Activated CD4-positive, CD25-positive, alpha-beta regulatory T cell treated with anti-CD3 and anti-CD28 coated beads, Interleukin-2, amount 50 U/mL, for 24 hours (primary cell): ENCODE measurements at places on chromosomes 11 and 22.

DNA sequence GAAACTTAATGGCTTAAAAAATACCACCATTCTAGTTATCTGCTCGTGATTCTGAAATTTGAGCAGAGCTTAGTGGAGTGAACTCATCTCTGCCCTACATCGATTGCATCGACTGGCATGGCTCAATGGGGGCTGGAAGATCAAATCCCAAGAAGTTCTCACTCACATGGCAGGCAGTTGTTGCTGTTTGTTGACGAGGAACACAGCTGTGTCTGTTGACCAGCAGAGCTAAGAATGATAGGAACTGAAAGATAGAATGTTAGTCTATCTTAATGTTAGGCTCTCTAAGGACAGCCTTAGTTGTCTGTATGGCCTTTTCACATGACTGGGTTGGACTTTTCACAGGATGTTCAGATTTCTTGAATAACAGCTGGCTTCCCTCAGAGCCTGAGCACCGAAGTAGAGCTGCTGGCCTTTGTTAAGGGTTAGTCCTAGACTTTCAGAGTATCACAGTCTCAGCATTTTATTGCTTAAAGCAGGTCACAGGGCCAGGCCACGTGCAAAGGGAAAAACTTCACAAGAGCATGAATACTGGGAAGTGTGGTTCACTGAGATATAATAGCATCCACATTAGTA, 31.6 kb upstream of the IZUMO1R start:
- ATAC-seq: no peak

- ATAC-seq: peak; percentile 35
Measured at GRCh38 chr11:86255896-86256295, 11.3 kb downstream of the EED start.

DNA sequence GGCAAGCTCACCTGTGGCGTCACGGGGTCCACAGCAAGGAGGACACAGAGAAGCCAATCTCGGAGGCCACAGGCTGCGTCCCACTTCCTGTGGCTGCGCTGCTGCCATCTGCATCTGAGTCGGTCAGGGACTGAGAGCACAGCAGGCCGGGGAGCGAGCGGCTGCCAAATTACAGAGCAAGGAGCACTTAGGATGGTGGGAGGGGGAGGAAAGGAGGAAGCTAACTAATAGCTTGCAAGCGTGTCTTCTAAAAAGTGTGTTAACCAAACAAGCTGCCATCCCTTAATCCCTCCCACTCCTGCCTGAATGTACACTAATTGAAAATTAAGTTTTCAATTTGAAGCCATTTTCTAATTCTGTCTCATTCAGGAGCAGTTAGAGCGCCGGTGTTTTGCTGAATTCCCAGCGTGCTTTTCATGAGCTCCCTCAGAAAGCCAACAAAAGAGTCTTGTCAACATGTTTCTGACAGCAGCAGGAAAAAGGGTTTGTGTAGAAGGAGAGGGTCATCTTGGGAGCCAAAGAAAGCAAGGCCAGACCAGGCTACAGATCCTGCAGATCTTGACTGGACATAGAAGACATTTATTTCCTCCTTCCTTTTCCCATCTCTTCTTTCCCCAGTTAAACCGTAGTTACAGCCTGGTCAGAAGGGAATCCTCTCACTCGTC, 42.4 kb upstream of the API5 start:
- no peak for ATAC-seq

GRCh38 chr22:27273436-27273835, 528.1 kb downstream of the MN1 start:
- ATAC-seq: no peak

DNA sequence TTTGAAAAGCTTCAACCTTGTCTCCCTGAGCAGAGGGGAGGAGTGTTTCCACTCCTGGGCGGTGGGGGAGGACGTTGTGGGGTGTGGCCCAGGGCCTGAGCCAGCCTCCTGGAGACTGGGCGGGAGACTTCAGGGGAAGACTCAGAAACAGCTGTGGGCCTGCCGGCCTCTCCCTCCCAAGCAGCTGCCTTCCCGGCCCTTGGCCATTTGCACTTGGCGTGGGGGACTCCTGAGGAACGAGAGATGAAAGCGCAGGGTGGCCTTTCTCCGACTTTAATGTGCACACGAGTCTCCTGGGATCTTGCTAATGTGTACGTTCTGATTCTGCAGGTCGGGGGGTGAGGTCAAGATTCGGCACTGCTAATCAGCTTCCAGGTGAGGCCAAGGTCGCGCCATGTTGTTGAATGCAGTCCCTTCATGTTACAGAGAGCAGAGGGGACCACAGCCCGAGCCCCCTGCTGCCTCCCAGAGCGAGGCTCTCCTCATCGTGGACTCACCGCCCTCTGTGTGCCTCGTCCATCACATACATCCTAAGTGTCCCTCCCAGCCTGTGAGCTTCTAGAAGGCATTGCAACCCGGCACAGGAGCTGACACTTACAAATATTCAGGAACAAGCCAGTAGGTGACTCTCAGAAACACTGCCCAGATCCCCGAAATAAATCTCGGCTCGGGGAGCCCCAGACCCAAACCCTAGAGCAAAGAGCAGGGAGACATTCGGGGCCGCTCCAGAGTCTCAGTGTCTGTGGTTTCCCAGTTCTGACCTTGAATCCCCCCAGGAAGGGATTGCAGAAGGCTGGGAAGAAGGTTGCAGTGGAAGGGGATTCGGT, 7.7 kb downstream of the LIF start:
- no peak for ATAC-seq

GRCh38 chr11:121132211-121132976, 31.4 kb downstream of the TECTA start:
- ATAC-seq: no peak

DNA sequence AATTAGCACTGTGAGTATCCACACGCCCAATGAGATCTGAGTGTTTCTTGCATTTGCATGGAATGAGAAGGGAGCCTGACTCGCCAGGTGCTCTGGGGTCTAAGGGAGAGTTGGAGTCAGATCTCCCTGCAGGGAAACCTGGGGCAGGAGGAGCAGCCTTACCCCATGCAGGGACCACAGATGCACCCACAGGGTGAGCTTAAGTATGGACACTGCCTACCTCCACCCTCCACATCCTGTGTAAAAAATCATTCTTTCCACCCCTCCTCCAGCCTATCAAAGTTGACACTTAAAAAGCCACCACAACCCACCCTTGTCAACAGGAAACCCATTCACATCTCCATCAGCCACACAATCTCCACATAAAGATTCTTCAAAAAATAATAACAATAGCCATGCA, 67.0 kb upstream of the IGLL5 start:
- ATAC-seq: peak; percentile 64

- ATAC-seq: no peak
Measured at GRCh38 chr11:34426766-34427185, 12.0 kb upstream of the CAT start.

GRCh38 chr11:68099474-68100405, 21.4 kb downstream of the CHKA start:
- no peak for ATAC-seq

DNA sequence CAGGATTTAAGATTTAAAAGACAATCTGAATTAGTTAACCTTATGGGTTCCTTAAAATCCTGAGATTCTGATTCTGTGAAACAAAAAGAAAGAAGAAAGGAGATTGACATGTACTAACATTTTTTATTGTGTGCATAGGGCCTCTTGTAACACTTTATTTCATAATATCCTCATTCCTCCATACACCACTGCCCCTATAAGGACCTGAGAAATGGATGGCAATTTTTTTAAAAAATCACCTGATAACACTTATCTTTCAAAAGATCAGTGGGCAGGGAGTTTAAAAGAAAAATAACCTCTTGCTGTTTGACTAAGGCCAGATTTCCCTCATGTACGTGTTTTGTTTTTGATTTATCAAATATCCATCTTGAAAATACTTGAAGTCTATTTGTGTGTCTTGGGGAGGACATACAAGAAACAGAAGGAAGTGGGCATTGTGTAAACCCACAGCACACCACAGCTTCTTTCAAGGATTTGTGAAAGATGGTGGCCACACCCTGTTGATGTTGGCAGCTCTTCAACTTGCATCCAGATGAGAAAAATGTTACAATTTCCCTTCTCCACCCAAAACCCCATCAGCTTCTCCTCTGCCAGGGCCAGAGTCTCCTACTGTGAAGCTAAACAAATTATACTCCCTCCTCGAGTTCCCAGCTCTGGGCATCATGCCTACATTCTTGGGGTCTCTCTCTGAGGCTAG, 35.0 kb upstream of the MPEG1 start:
- ATAC-seq: no peak

GRCh38 chr11:24781288-24781687, 284.4 kb downstream of the LUZP2 start:
- ATAC-seq: no peak

DNA sequence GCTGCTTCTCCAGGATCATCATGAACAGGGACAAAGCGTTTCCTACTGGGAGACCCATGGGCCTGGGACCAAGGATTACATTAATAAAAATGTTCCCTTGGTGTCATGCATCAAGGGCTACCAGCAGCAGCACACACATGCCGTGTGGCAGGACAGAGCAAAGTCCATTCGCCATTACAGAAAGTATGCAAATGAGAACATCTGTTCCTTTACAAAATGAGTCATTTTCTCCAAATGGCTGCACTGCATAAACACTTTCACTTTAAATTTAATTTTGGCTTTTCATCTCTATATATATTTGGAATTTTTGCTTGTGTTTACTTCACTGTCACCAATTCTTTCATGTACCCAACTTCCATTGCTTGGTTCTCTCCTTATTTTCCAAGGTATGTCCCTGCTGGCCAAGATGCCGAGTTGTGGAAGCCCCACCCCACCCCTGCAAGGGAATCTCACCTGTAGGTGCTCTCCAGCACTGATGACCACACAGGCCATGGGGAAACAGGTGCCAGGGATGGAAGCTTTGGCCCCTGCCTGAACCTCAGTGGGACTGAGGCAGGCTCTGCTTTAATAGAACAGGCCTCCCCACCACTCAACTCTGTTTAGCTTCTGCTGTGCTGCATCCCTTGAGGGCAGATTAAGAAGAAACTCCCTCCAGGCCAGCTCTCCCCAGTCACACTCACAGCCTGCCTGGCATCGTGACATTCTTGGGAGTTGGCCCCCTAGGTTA, 15.6 kb upstream of the GNAZ start:
- no peak for ATAC-seq

DNA sequence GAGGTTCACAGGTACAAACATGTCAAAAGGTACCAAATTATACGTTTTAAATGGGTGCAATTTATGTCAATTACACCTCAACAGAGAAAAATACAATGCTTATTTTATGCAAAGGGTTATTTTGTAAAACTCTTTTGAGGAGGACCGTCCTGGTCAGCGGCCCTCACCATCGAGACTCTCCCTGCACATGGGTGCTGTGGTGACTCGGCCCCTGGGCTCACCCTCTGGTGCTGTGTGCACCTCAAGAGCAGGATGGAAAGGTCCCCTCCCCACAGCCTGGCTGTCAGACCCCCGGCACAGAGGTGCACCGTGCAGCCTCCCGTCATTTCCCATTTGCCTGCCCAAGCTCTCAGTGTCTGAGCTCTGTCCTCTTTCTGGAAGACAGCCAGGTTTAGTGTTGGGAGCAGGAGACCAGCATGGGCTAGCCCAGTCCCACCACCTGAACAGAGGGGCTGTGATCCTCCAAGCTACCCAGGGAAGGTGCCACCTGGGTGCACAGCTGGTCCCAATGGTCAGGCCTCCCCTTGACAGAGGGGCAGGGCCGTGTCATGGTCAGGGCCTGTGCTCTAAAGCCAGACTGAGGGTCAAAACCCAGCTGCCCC, 41.8 kb upstream of the PRODH start:
- no peak for ATAC-seq

DNA sequence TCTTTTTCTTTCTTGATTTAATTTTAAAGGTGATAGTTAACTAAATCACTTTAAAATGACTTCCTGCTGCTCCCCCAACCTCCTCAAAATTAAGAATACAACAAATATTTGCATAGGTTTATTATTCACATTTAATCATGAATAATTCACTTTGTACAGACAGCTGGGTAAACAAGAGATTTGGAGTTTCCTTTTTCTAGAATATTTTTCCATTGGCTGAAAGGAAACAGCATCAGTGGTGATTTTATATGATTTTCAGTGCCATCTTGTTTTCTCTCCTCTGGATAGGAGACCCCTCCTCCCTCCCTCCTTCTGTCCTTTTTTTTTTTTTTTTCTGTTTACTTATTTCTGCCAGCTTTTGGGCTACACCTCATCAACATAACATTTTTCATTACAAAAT, 60.5 kb downstream of the LIF start:
- no peak for ATAC-seq

- ATAC-seq: no peak
Measured at GRCh38 chr22:35912658-35913057, 116.0 kb downstream of the RBFOX2 start.

DNA sequence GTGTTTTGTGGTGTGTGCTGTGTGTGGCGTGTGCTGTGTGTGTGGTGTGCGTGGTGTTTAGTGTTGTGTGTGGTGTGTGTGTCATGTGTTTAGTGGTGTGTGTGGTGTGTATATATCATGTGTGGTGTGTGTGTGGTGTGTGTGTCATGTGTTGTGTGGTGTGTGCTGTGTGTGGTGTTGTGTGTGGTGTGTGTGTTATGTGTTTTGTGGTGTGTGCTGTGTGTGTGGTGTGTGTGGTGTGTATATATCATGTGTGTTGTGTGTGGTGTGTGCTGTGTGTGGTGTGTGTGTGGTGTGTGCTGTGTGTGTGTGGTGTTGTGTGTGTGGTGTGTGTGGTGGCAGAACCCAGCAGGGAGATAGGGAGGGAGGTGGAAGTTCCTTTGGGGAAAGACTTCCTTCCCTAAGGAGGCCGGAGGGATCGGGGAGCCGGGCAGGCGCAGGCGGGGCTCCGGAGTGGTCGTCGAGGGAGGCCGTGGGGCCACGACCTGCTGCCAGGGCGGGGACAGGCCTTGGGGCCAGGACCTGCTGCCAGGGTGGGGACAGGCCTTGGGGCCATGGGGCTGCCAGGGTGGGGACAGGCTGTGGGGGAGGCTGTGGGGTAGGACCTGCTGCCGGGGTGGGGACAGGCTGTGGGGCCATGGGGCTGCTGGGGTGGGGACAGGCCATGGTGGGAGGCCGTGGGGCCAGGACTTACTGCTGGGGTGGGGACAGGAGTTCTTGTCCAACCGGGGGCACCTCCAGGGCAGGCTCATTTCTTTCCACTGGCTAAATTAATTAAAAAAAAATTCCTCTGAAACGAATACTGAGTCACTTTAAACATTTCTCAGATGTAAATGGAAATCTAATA, 15.2 kb downstream of the PIM3 start:
- ATAC-seq: peak; percentile 45

- no peak for ATAC-seq
Measured at GRCh38 chr11:106724293-106724892, 293.9 kb downstream of the GUCY1A2 start.

DNA sequence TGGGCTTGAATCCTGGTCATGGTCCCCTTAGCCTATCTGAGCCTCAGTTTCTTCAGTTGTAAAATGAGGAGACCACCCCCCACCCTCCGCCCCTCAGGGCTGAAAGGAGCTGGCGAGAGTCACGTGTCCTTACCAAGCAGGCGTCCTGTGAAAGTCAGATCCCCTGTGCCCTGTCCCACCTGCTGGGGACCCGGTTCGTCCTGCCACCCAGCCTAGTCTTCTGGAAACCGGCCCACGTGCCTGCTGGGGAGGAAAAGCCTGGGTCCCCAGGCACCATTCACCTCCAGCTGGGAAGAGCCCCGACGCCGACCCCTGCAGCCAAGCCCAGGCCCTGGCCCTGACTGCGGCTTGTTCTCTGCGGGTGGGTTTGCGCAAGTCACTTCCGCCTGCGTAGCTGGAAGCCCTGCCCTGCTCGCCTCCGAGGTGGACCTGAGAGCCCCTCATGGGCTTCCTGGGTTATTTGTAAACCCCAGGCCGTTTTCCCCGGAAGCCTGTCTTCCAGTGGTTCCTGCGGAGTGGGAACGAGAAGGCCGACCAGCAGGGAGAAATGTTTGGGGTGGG, 679 bp upstream of the SSH3 start:
- ATAC-seq: no peak
